Aorta (tissue), 5 donors: ENCODE measurements at places on chromosomes 7 and 10. TPM values are rescaled to one million over a fixed set of nuclear protein-coding genes. Genes with fewer than 3 reads are reported as not detected.
A peak's percentile ranks its signal among the peaks of the same experiment; 100 is the strongest.

- peak overlapping the region; percentile 28 for H3K27ac ChIP-seq
- DNase-seq = no peak
- no peaks in the 10 kb centered on the region for H3K27me3 ChIP-seq
- no peaks in the 10 kb centered on the region for H3K36me3 ChIP-seq
- peaks cover 5% of the 10 kb centered on the region for H3K4me1 ChIP-seq
These were observed 79.5 kb upstream of the SVIL start for GRCh38 chr10:29714096-29714874.

GRCh38 chr10:24556750-24557742 lies 166.6 kb downstream of the ARHGAP21 start:
- no peak overlapping the region for H3K4me3 ChIP-seq
- no peaks in the 10 kb centered on the region for H3K36me3 ChIP-seq
- H3K27ac ChIP-seq = no peak overlapping the region

- no peak for DNase-seq
- H3K27ac ChIP-seq = no peak overlapping the region
- H3K4me1 ChIP-seq = no peaks in the 10 kb centered on the region
- H3K4me3 ChIP-seq = no peak overlapping the region
These were observed 51.2 kb upstream of the INHBA start for GRCh38 chr7:41754046-41754445.

DNA sequence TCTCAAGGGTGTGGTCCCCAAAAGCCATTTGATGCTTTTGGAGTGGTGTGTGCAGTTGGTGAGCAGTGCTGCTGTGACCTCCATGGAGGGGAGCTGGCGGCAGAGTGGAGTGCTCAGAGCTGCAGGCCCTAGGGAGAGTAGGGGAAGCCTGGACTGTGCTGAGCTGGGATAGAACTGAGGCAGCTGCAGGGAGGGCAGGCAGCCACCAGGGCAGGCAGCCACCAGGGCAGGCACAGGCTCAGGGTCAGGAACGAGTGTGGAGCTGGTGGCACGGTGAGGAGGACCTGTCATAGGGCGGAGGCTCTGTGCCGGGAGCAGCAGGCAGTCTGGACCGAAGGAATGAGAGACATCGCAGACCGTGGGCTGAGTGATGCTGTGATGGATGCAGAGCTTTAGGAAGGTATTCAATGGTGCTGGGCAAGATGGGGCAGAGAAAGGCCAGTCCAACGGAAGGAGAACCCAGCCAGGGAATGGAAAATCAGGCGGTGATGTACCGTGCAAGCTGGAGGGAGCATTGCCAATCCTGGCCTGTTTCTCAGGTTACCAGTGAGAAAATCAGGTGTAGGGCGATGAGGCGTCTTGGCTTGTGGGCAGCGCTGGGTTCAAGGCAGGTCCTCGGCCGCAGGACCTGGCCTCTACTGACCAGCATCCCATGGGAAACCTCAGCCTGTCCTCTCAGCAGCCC lies 152.6 kb downstream of the CAMK1D start:
- no peak overlapping the region for H3K4me3 ChIP-seq
- peaks cover 10% of the 10 kb centered on the region for H3K4me1 ChIP-seq
- H3K27me3 ChIP-seq = no peaks in the 10 kb centered on the region
- H3K27ac ChIP-seq = no peak overlapping the region
- H3K36me3 ChIP-seq = no peaks in the 10 kb centered on the region

- H3K27ac ChIP-seq = no peak overlapping the region
- H3K4me3 ChIP-seq = no peak overlapping the region
- H3K27me3 ChIP-seq = no peaks in the 10 kb centered on the region
- no peaks in the 10 kb centered on the region for H3K36me3 ChIP-seq
These were observed 251.8 kb upstream of the MKI67 start for GRCh38 chr10:128377988-128378387.

DNA sequence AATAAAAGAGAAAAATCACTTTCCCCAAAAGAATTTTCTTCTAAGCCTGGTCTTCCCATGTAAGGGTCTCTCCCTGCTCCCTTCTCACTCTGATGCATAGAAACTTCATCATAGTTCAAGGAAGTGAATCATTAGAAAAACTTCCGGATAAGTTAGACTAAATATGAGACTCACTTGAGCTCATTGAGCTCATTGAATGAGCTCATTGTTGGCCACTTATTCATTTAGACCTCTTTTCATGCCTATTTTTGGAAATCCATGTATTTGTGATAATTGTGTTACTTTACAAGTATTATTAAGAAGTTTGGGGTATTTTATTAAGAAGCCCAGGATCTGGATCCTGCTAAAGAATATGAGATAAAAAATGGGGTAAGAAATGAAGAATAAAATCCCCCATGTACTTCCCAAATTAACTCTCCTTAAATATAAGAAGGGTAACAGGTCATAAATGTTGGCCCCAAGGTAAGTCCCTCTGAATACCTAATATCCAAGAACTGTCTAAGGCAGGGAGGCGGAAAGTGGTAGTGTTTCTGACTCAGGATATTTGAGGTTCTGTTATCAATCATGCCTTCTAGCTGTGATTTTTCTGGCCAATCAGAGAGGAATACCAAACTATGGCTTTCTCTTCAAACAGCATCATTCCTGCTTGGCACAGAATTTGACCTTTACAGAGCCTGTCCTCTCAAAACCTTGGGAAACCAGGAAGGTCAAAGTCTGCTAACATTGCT lies 236.5 kb upstream of the PTN start:
- no peaks in the 10 kb centered on the region for H3K36me3 ChIP-seq
- DNase-seq = no peak
- H3K4me3 ChIP-seq = no peak overlapping the region
- no peaks in the 10 kb centered on the region for H3K27me3 ChIP-seq
- no peak overlapping the region for H3K27ac ChIP-seq

Gene IKZF1
- 24.4 TPM for total RNA-seq

DNA sequence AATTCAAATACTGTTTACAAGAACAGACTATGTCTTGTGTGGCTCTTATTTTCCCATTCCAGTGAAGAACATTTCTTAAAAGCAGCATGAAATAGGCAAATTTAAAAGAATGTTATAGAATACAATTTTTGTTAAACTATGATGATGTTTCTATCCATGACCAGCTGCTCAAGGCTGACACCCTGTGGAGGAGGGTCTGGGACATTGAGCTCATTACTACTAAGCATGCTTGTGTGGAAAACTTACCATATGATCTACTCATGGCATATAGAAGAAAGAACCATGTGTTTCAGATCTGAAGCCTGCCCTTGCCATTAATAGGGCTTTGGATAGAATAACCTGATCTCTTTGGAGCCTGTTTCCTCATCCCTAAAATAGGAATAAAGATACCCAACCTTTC lies 125.0 kb downstream of the FOXP2 start:
- H3K36me3 ChIP-seq = no peaks in the 10 kb centered on the region
- no peaks in the 10 kb centered on the region for H3K4me1 ChIP-seq
- H3K27ac ChIP-seq = no peak overlapping the region
- H3K27me3 ChIP-seq = no peaks in the 10 kb centered on the region
- DNase-seq = no peak

GRCh38 chr7:138741453-138741735 lies 40.2 kb upstream of the SVOPL start:
- no peak overlapping the region for H3K4me3 ChIP-seq
- no peaks in the 10 kb centered on the region for H3K27me3 ChIP-seq
- H3K4me1 ChIP-seq = no peaks in the 10 kb centered on the region
- DNase-seq = no peak
- H3K36me3 ChIP-seq = no peaks in the 10 kb centered on the region

Gene GPAM
- 13.7 TPM for total RNA-seq

- no peaks in the 10 kb centered on the region for H3K27me3 ChIP-seq
- H3K27ac ChIP-seq = no peak overlapping the region
- no peaks in the 10 kb centered on the region for H3K36me3 ChIP-seq
- H3K4me3 ChIP-seq = no peak overlapping the region
- DNase-seq = no peak
These were observed 48.2 kb downstream of the GSDME start for GRCh38 chr7:24709051-24709450.

- no peaks in the 10 kb centered on the region for H3K36me3 ChIP-seq
- no peak overlapping the region for H3K27ac ChIP-seq
- no peaks in the 10 kb centered on the region for H3K27me3 ChIP-seq
These were observed 260.3 kb upstream of the RNF32 start for GRCh38 chr7:156380261-156380660.

DNA sequence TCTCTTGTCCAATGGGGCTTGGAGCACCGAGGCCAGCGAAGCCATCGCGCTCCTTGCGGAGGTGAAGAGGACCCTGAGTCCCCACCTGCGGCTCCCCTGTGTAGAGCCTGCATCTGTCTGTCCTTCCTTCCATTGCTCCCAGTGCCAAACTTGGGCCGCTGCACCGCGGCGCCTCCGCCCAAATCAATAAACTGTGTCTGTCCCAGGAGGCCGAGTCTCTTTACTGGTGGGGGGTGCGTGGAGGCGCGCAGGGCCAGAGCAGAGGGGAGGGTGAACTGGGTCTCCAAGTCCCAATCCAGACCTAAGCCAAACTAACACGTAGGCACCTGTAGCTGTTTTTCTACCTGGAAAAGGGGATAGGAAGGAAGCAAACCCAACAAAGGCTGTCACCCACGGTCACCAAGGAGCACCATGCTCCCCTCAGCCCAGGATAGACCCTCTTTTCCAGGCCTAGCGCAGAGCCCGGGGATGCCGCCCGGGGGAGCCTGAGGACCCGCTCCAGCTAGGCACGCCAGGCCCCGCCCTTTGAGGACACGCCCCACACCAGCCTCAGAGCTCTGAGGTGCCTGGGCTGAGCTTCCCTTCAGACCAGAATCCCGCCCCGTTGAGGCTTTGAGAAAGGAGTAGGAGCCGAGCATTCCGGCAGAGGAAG lies 1.2 kb upstream of the CHAT start:
- H3K27me3 ChIP-seq = peaks cover 6% of the 10 kb centered on the region
- H3K27ac ChIP-seq = no peak overlapping the region
- H3K4me1 ChIP-seq = no peaks in the 10 kb centered on the region

- H3K36me3 ChIP-seq = no peaks in the 10 kb centered on the region
- no peaks in the 10 kb centered on the region for H3K27me3 ChIP-seq
- no peaks in the 10 kb centered on the region for H3K4me1 ChIP-seq
- no peak for DNase-seq
These were observed 202.8 kb upstream of the DKK1 start for GRCh38 chr10:52111101-52111891.

DNA sequence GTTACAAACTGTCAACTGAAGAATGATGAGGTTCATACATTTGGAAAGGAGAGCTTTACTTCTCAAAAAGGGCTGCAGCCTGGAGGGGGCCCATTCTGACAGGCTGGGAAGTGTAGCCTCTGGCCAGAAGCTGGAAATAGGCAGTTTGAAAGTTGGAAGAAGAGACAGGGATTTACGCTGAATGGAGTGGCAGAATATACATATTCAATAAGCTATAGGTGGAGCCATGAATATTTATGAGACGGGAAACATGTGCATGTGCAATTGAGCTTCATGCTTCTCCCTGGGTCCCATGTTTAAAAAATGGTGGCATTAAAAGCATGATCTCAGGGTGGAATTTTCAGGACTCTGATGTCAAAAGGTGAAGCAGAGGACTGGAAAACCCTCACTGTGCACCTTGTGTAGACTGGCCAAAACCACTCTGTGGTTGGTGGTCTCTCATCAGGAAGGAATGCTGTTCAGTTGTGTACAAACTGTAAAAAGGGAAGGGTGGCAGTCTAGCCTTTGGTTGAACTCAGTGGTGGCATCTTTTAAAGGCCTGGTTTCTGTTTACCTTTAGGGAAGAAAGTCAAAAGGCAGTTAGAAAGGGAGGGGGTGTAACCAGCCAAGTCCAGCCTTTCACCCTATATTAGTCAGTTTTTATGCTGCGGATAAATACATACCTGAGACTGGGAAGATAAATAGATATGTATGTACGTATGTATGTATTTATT lies 7.2 kb upstream of the ACTR3B start:
- no peaks in the 10 kb centered on the region for H3K36me3 ChIP-seq
- H3K27ac ChIP-seq = no peak overlapping the region
- H3K4me1 ChIP-seq = no peaks in the 10 kb centered on the region
- H3K27me3 ChIP-seq = no peaks in the 10 kb centered on the region

DNA sequence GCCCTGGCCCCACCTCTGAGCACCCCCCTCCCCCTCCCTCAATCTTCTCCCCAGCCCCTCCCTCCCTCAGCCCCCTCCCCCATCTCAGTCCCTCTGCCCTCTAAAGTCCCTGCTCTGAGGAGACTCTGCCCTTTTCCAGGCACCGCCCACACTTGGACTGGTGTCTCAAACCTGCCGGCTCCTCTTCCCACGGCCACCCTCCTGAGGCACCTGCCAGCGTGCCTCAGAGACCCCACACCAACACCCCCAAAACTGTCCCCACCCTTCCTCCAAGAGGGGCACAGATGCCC lies 34.6 kb upstream of the HSPB1 start:
- H3K36me3 ChIP-seq = no peaks in the 10 kb centered on the region
- no peak overlapping the region for H3K27ac ChIP-seq
- H3K4me1 ChIP-seq = no peaks in the 10 kb centered on the region
- H3K4me3 ChIP-seq = no peak overlapping the region
- no peak for DNase-seq
- H3K27me3 ChIP-seq = no peaks in the 10 kb centered on the region

DNA sequence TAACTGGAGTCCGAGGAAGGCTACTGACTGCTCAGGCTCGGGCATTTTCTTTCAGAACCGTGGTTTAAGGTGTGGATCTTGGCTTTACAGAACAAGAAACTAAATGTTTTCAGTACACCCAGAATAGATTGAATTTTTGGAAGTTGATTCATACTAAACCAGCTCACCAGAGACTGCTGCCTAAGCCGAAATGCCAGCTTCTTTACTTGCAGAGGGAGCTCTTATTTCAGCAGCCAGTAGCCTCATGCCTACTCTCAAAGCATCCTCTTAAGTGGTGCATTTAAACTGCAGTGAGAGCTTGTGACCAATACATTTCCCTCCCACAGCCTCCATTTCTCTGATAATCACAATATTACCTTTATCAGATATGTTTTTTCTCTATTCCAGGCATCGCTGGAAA lies 615.1 kb downstream of the SUGCT start:
- peak overlapping the region; percentile 96 for H3K27ac ChIP-seq
- H3K36me3 ChIP-seq = no peaks in the 10 kb centered on the region
- peaks cover 8% of the 10 kb centered on the region for H3K4me1 ChIP-seq
- H3K27me3 ChIP-seq = no peaks in the 10 kb centered on the region

- DNase-seq = no peak
- H3K27ac ChIP-seq = no peak overlapping the region
- no peaks in the 10 kb centered on the region for H3K4me1 ChIP-seq
- no peaks in the 10 kb centered on the region for H3K36me3 ChIP-seq
These were observed 607.4 kb upstream of the MBL2 start for GRCh38 chr10:53379956-53380355.

Gene CDHR3
- 3.8 TPM for total RNA-seq

- no peaks in the 10 kb centered on the region for H3K27me3 ChIP-seq
- H3K4me3 ChIP-seq = no peak overlapping the region
- H3K36me3 ChIP-seq = no peaks in the 10 kb centered on the region
- no peak for DNase-seq
- H3K4me1 ChIP-seq = no peaks in the 10 kb centered on the region
These were observed 85.1 kb downstream of the SUGCT start for GRCh38 chr7:40219917-40220316.

DNA sequence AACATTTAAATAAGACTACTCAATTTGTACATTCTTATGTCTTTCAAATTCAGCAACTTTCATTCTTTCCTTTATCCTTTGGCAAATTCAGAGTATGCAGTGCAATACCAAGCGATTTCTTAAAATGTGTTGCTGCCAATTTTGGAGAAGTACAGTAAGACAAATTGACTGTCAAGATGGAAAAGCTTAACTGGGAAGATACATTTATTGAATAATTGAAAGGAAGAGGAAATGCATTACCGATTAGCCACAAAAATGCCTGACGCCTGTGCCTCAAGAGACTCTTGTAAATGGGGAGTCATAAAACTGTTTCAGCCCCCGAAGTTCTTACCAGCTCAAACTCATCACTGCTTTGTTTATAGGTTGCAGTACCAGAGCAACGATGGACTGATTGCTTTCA lies 373.3 kb upstream of the GALNT17 start:
- H3K4me1 ChIP-seq = no peaks in the 10 kb centered on the region
- no peaks in the 10 kb centered on the region for H3K36me3 ChIP-seq
- H3K27me3 ChIP-seq = no peaks in the 10 kb centered on the region
- H3K27ac ChIP-seq = no peak overlapping the region
- DNase-seq = no peak
- no peak overlapping the region for H3K4me3 ChIP-seq

Gene FAM25A
- total RNA-seq = not detected

Gene R3HCC1L
- total RNA-seq = 9.7 TPM
